ENCODE measurements at places on chromosomes 4 and X.

DNA sequence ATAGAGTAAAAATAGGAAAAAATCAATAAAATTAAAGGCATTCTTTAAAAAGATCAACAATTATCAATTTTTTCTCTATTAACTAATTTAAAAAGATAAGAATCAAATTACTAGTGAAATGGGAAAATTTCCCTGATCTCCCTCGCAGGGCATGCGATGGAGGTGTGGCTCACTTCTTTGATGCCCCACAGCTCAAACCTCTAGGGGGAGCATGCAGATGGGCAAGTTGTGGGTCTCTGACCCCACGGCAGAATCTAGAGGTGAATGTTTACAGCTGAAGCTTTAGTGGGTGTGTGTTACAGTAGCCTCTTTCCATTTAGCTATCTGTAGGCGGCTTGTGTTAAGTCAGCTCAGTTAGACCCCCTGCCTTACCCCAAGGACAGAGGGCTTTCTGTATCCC is 1348.8 kb downstream of the PCDH18 start:
- DNase-seq = no peak

GRCh38 chr4:26223155-26223554 is 97.7 kb upstream of the RBPJ start:
- DNase-seq = no peak

DNA sequence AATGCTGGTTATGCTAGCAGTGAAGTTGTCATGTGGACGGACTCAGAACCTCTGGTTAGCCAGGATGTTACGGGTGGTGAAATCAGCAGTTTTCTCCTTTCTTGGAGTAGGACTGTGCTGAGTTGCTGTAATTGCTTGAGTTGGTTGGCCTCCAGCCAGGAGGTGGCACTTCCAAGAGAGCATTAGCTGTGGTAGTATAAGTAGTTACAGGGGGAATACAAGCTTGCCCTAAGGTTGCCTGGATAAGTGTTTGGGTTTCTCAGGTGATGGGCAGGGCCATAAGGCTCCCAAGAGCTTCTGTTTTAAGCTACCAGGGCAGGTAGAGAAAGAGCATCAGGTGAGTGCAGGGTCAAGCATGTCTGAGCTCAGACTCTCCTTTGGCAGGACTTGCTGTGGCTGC is 103.0 kb downstream of the ZNF518B start:
- DNase-seq = no peak

DNA sequence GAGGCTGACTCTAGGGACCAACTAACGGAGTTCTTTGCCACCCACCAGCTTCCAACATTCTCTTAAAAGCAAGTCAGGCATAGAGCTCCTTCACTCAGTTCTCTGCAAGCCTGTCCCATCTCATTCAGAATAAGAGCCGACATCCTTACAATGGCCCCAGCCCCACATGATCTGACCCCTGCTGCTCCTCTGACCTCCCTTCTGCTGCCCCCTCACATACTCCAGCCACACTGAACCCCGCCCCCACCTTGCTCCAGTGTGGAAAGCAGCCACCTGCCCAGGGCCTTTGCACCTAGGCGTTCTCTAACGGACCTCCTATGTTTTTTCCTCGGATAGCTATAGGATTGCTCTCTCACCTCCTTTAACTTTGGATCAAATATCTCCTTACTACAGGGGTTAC is 143.2 kb upstream of the ETNPPL start:
- no peak for DNase-seq

- no peak for DNase-seq
Observed at GRCh38 chr4:10243856-10244255, 127.3 kb upstream of the WDR1 start.

- no peak for DNase-seq
Observed at GRCh38 chrX:53950130-53950733, 94.0 kb downstream of the PHF8 start.

- no peak for DNase-seq
Observed at GRCh38 chr4:53009824-53010223, 147.7 kb downstream of the RASL11B start.

- DNase-seq = no peak
Observed at GRCh38 chr4:101123231-101123630, 224.1 kb downstream of the PPP3CA start.

DNA sequence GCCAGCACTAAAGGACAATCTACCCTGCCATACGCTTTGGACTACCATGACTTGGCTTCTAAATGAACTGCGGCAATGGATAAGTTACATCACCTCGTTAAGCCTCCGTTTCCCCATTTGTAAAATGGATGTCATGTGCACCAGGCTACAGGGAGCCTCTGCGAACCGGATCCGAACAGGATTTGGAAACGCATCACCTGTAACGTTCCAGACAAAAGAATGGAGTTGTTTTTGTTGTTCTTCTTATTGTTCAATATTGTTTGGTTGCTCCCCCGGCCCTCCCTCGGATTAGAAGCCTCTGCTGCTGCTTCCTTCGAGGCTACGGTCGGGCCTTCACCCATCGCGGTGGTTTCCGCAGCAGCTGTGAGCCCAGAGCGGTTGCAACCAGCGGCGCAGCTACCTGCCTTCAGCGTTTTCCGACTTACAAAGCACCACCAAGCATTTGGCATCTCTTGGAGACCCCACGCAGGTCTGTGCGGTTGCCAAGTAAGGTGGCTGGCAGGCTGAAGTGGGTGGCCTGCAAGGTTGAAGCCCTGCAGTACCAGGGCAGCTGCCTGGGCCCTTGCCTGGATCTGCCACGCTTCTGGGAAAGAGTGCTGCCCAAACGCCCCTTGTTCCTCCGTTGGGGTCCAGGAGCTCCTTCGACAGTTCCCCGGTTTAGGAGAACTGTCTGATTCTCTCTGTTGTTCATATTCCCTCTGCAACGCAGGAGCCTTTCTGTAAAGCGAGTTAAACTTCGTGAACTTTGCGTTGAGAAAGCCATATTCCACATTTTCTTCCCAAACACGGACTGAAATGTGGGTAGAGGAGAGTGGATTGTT is 7.1 kb downstream of the NKX3-2 start:
- DNase-seq = no peak

GRCh38 chr4:11028334-11028733 is 343.8 kb upstream of the CLNK start:
- DNase-seq = no peak

DNA sequence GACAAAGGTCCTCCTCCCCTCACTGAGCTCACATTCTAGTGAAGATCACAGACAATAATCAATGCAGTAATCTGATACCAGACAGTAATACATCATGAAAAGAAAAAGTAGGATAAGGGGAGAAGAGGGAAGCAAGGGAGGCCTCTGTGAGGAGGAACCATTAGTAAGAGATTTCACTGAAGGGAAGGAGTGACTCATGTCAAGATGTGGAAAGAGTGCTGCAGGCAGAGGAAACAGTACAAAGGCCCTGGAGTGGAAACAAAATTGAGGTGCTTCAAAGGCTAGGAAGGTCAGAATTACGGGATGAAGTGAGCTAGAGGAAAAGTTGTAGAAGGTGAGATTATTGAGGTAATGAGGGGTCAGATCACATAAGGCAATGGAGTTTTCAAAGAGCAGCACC is 38.1 kb downstream of the LAMTOR3 start:
- no peak for DNase-seq

DNA sequence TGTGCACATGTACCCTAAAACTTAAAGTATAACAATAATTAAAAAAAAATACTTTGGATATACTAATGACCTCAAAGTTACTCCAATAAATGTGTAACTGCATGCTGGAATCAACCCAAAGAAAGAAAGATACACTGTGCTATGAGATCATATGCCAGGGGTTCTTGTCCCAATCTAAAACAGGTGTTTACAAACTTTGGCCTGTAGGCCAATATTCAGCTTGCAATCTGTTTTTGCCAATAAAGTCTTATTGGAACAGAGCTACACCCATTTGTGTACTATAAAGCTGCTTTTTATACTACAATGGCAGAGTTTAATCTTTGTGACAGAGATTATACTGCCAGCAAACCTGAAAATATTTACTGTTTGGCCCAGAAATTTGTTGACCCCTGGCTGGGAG is 138.8 kb upstream of the AFF2 start:
- no peak for DNase-seq

- no peak for DNase-seq
Observed at GRCh38 chr4:70402762-70403161, 5.0 kb downstream of the OPRPN start.

DNA sequence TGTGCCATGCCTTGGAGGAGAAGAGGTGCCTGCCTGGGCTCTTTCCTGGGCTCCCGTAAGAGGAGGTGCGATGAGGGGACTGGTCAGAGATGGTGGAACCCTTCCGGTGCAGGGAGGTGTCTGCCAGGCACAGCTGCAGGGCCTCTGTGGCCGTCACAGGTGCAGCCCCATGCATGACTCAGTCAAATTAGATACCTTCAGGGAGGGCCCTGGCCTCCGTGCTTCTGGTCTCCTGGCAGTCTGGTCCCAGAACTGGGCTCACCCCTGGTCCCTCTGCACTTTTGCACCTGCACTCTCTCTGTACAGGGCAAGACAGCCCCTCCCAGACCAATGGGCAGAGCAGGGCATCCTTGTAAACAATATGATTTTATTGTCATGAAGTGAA is 49.9 kb upstream of the LRPAP1 start:
- no peak for DNase-seq

DNA sequence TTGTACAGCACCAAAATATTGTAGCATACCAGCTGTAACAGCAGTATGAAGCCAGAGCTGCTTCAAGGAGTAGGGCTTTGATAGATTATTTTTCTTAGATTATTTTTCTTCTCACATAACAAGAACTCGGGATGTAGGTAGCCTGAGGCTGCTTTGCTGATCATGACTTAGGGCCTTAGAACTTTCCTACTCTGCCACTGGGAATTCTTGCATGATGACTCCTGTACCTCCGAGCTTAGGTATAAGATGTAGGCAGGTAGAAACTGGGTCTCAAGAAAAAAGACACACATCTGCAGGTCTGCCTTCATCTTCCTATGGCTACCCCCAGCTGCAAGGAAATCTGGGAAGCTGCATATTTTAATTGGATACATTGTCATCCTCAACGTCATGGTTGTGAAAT is 115.9 kb upstream of the PNPLA4 start:
- DNase-seq = no peak

DNA sequence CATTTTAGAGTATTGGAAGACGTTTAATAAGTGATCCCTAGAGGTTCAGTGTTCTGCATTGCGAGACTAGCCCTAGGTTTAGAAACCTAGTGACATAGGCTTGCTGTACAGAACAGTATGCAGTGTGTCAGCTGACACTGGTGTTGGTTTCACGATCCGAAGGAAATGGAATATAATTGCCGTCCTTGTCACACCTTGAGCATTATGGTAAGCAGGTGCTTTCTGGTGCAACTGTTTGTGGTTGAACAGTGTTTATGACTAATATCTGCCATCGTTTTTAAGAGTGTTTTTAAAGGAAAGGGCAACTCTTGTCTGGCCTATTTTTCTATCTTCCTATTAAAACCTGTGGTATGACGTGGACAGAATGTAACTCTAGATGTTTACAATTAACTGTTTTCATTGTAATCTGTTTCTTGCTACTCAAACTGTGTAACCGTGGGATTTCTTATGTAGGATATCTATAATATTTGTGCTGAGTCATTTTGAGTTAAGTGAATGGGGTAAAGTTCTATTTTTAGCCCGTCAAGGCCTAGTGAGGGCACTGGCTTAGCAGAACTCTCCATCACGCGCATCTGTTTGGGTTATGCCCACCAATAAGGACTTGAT is 53.8 kb upstream of the TBC1D14 start:
- no peak for DNase-seq

DNA sequence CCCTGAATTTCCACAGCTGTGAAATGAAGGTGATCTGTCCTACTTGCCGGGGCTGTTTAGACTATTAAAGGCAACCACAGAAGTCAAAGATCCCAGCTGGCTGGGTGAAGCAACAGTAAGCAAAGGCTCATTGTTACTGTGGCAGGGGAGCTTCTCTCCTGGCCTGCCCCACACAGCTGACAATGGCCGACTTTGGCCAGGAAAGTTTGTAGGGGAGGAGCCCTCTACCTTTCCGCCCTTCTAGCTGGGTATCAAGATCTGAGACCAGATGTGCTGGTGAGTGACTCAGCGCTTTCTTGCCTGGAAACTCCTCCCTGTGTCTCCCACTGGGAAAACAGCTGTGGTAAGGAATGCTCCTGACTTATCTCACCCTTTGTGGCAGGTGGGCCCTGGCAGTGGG is 21.1 kb downstream of the RASSF6 start:
- no peak for DNase-seq

GRCh38 chrX:140509468-140510305 is 4.8 kb upstream of the SOX3 start:
- DNase-seq = no peak

GRCh38 chrX:115297189-115297588 is 7.7 kb downstream of the LUZP4 start:
- DNase-seq = no peak

DNA sequence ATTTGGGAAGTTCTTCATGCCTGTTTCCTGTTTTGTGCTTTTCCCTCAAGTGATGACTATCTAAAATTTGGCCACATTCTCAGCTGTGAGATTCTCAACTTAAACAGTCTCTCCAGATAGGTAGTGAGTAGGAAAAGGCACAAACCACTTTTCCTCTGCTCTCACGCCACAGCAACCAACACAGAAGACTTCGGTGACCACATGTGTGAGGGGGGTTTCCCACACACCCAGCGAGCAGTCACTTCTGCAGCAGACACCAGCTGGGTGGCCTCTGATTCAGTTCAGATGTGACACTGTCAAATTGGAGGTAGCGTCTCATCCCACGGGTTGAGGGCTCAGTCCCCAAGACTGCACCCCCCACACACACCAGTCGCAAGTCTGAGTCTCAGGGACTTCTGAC is 25.1 kb upstream of the CLDN34 start:
- peak; percentile 1 for DNase-seq

Measured in stimulated activated CD4-positive, alpha-beta T cell treated with anti-CD3 and anti-CD28 coated beads, Interleukin-15, amount 100 ng/mL, for 1 hour (primary cell).